Fibroblast of skin of left biceps (primary cell): ENCODE measurements at places on chromosomes 12 and 14.
A peak's percentile ranks its signal among the peaks of the same experiment; 100 is the strongest.

- no peak for DNase-seq
Measured at GRCh38 chr12:125070112-125070511, 4.9 kb downstream of the AACS start.

GRCh38 chr14:58258156-58258555, 13.5 kb downstream of the PSMA3 start:
- no peak for DNase-seq

GRCh38 chr14:101474563-101475455, 86.5 kb upstream of the DIO3 start:
- no peak for DNase-seq

DNA sequence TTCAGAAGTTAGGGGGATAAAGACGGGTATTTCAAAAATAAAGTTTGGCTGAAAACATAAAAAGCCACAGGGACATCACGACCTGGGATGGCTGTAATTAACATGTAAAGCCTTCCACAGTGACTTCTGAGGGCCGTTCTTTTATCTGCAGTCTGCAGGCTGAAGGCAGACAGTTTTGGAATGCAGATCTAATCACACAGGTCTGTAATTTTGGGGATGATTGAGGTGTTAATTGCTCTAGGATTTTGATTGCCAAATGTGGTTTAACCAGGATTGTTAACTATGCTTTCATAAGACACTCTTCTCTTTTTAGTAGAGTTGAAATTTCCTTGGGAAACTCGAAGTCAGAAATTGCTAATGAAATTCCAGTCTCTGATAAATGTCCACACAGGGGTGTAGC, 355.5 kb downstream of the ATP23 start:
- DNase-seq, result no peak

DNA sequence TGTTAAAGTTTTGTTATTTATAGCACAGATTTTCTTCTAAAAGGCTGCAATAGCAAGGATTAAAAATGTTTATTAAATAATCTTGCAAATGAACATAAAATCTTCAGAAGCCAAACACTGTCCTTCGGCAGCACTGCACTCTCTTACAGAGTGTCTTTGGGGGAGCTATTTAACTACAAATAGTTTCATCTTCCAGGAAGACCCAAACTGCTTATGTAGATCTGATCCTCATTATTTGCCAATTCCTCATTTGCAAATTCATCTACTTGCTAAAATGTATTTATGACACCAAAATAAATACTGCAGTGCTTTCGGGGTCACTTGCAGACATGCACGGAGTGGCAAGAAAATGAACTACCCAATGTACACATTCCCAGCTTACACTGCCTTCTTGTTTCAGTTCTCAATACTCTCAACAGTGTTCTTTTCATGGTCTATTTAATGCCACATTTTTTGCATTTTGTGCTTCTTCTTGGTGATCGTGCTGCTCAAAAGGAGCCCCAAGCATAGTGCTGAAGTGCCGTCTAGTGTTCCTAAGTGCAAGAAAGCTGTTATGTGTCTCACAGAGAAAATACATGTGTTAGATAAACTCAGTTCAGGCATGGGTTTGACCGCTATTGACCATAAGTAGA, 128.1 kb downstream of the PRKD1 start:
- DNase-seq, result no peak

DNA sequence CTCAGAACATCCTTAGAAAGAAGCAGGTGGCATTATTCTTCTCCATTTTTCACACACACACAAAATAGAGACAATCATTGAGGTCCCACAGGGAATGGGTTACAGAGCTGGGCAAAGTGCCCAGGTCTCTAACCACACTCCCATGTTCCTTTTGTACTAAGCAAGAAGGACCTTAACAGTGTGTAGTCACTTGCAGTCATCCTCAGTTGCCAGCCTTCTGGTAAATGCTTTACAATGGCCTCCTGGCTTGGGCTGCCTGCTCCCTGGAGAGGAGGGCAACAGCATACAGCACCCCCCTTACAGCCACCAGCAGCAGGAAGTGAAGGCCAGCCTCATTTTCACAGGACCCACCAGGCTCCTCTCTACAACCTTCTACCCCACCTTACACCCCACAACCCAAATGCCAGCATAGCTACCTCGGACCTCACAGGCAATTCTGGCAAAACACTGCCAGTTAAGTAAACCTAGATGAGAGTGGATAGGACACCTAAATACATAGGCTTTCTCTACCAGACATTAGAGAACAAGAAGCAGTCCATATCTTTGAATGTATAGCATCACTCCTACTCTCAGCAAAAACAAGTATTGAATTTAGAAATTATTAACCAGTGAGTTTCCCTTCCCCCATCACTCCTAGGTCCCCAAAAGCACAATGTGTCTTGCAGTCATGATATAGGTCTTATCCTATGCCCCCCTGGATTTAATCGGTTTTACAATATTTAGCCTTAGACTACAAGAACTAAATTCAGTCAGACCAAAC, 88.1 kb downstream of the PPP2R5E start:
- peak; percentile 5 for DNase-seq

DNA sequence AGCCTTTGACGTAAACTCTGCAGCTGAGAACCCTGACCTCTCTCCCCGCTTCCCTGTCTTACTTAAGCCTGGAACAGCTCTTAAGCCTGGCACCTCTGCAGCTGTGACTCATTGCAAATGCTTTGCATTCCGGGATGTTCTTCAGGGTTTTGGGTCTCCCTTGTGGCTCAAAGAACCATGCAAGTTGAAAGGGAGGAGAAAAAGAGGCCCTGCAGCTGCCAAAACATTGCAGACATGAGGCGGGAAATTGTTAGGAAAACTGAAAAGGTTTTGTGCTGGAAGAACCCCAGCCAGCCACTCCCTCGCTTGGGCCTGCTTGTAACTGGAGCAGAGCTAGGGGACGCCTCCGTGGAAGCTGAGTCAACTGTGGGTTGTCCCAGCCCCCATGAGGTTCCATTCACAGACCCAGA, 60.2 kb upstream of the FERMT2 start:
- DNase-seq, result peak; percentile 95

DNA sequence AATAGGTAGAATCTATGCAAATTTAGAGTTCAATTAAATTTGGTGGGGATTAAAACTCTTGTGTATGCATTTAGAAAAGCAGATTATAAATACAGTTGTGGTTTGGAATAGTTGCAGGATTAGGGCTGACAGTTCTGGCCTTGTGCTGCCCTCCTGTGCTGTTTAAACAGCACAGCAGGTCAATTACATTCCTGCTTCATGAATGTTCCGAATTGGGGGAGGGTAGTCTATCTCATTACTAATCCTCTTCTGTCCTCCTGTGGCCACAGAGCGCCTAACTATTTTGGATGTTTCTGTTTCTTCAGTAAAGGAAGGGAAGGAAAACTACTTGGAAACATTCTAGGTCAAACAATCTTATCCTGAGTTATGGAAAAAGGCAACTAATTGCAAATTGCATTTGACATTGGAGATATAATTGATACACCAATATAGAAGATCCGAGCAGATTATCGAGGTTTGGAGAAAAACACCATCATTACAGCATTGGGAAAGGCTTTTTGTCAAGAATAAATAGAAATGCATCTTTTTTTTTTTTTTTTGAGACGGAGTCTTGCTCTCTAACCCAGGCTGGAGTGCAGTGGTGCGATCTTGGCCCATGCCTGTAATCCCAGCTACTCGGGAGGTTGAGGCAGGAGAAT, 8.7 kb upstream of the GPR19 start:
- peak; percentile 87 for DNase-seq

DNA sequence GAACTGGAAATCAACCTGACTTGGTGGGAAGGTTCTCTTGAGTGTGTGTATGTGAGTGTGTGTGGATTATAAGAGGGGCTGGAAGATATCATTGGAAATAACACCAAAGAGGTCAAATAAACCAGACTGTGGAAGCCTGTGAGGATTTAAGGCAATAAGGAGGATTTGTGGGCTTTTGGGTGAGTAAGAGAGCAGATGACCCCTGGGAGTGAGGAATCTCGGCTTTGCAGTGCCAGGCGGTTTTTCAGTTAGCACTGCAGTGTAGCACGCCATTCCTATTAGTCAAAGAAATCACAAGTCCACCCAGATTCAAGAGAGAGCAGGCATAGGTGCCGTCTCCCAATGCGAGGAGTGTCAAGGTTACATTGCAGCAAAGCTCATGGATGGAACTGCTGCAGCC, 63.3 kb downstream of the CALM1 start:
- no peak for DNase-seq

DNA sequence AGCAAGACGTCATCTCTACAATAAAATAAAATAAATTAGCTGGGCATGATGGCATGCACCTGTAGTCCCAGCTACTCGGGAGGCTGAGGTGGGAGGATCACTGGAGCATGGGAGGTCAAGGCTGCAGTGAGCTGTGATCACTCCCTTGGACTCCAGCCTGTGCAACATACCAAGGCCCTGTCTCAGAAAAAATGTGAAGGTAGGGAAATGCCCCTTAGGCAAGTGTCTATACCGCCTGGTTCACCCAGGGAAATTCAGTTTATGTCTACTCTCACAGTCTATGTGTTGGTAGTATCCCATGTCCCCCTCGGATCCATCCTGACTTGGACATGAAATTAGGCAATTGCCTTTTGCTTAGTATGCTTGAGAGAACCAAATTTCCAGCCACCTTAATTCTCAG, 88.4 kb upstream of the TMEM132C start:
- no peak for DNase-seq

GRCh38 chr12:53482626-53483168, 16.6 kb downstream of the MAP3K12 start:
- no peak for DNase-seq

DNA sequence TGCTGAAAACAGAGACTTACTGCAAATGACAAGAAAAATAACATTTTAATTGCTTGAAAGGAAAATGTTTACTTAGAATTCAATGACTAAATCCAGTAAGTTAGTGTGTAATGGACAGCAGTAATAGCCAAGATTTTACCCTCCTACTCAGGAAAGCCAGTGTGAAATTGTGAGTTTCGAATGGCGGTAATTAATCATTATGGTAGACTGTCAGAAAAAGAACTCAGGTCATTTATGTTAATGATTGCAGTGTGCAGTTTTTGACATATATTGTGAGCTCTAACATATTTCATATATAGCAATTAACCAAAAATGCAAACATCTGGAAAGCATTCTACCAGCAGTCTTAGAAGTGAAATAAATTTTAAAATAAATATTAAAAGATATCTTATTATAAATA, 60.3 kb downstream of the PDZRN4 start:
- no peak for DNase-seq
